ENCODE measurements at places on chromosomes 1 and 21.

- no peak for DNase-seq
Observed at GRCh38 chr1:2580691-2581090, 5.9 kb upstream of the PRXL2B start.

DNA sequence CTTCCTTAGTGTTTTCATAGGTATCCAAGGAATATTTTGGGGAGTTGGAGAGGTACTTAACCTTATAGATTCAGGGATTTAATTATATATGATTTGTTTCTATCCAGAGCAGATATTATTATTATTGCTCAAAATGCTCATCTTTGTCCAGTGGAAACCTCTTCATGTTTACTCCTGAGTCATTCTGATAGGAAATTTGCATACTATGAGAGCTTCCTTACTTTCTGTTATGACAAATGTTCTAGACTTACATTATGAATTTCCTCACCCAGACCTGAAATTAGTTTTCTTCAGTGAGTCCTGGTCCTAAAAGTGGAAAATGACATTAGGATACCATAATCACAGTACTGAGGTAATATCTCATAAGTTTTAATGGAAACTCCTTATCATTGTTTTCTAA, 57.5 kb upstream of the PLPPR5 start:
- no peak for DNase-seq

- no peak for DNase-seq
Observed at GRCh38 chr1:115839679-115840237, 1.2 kb downstream of the NHLH2 start.

DNA sequence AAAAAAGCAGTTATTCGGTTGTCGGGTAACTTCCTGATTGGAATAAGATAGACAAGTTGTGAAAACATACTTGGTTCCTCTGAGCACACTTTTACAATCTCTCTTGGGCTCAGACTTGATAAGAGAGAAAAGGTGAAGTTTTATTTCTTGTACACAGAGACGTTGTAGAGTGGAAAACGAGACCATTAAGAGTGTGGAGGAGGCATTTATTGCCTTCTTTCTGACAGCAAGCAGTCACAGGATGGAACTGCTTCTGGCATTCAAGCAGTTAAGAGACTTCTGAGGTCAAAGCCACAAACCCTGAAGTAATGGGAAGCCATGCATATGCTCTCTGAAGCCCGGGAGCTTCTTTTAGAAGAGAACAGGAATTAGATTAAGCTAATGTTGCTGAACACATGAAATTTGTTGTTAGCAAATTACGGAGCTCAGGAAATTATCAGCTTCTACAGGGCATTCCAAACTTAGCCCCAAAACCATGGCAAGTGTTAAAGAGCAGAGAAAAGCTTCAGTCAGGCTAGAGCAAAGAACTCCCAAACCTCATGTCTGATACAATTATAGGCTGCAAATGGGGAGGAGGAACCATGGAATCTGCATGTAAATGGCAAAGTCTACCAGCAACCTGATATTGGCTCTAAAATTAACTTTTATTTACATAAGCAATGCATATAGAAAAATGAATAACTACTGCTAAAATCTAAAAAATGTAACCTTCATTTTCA, 26.0 kb downstream of the S1PR1 start:
- DNase-seq = peak; percentile 48

GRCh38 chr1:185439727-185440415, 122.8 kb upstream of the IVNS1ABP start:
- DNase-seq = peak; percentile 60

- no peak for DNase-seq
Observed at GRCh38 chr1:156075775-156076204, 6.5 kb downstream of the MEX3A start.
